GM12865 (cell line): ENCODE measurements at places on chromosomes 16 and 17.

DNA sequence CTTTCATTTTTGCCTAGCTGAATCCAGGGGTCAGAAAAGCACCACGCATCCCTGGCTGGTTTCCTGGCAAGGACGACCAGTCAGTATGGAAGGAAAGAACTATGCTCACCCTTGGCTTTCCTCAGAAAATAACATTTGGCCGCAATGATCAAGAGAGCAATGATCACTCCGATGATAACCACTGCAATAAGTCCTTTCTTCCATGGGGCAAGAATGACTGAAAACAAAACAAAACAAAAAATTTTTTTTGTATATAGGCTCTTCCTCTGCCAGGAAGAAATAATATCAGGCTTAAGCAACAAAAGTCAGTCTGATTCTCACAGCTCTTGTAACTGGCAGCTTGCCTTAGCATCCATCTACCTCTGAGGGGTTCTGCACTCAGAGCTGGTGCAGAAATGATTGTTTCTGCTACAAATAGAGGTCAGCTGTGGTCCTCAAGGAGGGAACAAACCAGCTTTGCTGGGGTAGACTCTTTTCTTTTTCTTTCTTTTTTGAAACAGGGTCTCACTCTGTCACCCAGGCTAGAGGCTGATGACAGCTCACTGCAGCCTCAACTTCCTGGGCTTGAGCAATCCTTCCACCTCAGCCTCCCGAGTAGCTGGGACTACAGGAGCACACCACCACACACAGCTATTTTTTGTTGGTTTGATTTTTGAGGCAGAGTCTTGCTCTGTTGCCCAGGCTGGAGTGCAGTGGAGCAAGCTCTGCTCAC is 35.7 kb downstream of the PECAM1 start:
- DNase-seq = no peak

DNA sequence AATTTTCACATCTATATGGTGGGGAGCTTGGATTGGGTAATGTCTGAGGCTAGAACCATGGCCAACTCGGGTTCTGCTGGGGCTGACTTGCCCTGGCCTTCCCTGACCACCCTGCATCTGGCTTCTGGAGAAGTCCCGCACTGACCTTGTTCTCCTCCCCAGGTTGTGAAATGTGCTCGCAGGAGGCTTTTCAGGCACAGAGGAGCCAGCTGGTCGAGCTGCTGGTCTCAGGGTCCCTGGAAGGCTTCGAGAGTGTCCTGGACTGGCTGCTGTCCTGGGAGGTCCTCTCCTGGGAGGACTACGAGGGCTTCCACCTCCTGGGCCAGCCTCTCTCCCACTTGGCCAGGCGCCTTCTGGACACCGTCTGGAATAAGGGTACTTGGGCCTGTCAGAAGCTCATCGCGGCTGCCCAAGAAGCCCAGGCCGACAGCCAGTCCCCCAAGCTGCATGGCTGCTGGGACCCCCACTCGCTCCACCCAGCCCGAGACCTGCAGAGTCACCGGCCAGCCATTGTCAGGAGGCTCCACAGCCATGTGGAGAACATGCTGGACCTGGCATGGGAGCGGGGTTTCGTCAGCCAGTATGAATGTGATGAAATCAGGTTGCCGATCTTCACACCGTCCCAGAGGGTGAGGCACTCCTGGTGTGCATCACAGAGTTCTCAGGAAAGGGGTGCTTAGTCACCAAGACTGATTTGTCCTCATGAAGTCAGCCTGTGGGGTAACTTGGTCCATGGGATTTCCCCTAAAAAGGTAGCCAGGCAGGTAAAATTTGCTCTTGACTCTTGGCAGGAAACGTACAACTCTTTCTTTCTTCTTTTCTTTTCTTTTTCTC is 6.1 kb downstream of the NOD2 start:
- DNase-seq = peak; percentile 47

- no peak for DNase-seq
Measured at GRCh38 chr17:49959183-49959935, 9.6 kb upstream of the DLX4 start.

DNA sequence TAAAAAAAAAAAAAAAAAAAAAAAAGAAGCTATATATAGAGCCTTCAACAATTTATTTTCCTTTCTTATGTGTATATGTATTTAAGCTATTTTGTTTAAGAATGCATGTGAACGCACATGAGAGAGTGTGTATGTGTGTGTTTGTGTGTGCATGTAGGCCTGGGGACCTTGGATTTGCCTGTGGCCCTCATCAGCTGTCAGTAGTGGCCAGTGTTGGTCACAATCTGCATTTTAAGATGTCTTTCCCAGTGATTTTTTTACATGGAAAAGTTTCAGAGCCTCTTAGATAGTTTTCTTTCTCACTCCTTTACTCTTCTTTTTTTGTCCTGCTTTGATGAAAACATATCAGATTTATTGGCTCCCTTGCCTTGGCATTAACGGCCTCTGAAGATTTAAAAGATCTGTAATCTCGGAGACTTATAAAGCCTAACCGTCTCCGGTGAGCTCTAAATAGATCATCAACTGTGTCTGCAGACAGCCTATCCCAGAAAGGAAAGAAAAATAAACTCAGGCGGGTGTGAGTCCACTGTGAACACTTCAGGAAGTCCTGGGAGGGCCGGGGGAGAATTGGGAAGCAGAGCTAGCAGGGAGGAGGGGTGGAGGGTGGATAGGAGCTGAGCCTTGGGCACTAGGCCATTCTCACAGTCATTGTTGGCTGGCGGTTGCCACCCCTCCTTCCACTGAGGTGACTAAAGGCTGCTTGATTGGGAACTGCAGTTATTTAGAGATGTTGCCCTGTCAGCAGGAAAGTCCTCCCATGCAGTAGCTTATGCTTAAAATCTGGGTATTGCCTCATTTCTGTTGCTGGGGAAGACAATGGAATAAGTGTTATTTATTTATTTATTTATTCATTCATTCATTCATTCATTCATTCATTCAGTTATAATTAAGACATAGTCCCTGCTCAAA is 86.8 kb downstream of the WWP2 start:
- no peak for DNase-seq

DNA sequence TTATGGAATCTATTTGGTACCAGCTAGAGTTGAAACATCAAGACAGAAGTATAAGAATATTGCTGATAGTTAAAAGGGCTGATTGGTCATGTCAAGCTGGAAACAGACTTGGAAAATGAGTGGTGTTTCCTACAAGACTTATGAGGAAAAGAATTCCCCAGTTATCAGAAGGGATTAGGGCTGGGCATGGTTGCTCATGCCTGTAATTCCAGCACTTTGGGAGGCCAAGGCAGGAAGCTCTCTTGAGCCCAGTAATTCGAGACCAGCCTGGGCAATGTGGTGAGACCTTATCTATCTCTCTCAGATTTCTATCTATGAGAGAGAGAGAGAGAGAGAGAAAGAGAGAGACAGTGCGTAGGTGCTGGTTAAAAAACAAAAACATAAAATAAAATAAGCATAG is 139.5 kb upstream of the PMFBP1 start:
- DNase-seq = no peak

DNA sequence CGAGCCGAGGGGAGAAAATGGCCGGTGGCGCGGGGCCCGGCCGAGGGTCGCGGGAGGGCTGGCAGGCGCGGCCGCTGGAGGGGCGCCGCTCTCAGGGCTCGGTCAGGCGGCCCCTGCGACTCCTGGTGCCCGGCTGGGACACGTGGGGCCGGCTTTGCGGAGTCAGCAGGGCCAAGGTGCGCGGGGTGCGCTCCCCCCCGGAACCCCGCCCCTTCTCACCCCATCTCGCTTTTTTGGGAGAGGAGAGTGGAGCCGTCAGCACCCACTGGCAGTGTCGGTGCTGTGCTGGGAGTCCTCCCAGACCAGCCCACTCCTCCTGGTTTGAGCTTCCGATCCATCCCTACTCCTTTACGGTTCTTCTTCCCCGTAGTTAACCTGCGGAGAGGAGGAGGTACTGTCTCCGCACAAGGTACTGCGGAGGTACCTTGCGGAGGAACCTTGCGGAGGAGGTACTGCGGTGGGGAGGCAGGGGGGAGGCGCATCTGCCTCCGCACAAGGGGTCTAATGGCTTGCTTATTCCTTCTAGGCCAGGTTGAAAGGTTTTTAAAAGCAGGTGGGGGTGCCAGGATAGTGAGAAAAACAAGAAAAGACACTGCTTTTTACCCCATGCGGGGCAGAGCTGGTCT is 19.1 kb upstream of the CBX8 start:
- DNase-seq = no peak

DNA sequence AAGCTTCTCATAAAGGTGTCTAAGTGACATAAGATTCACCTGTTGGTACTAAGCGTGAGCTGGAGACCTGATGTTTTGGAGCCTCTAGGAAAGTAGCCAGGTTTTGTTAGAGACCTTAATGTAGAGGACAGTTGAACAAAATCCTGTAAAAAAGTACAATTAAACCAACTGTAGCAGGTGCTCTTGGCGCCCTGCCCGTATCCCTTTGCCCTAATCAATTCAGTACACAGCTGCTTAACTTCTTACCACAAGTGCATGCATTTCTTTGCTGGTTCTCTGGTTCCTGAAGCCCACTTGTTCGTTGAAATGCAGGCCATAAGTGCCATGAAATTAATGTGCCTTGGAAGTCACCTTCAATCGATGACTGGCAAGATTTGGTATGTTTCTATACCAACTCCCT is 24.4 kb downstream of the GLP2R start:
- DNase-seq = no peak

- no peak for DNase-seq
Measured at GRCh38 chr17:76120658-76121008, 17.0 kb upstream of the EXOC7 start.

DNA sequence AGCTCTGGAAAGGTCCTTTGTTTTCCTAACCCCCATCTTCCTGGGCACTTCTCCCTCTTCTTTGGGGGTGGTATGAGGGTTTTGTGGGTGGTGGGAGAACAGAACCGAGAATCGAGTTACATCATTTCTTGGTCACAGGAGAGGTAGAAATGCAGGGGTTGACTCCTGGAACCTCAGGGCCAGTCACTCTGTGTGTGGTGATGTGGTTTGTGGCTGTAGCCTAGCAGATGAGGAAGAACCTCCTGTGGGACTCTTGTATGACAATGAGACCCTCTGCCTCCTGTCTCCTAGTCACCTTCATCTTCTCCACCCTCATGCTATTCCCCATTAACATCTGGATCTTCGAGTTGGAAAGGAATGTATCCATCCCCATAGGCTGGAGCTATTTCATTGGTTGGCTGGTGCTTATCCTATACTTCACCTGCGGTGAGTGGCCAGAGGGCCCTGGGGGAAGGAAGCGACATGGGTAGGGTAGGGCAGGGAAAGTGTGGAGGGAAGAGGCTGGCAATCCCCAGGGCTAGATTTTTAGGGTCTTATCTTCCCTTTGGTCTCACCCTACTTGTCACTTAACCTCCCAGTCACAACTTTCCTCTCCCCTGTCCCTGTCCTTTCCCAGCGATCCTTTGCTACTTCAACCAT is 5.5 kb downstream of the ODF4 start:
- DNase-seq = no peak

DNA sequence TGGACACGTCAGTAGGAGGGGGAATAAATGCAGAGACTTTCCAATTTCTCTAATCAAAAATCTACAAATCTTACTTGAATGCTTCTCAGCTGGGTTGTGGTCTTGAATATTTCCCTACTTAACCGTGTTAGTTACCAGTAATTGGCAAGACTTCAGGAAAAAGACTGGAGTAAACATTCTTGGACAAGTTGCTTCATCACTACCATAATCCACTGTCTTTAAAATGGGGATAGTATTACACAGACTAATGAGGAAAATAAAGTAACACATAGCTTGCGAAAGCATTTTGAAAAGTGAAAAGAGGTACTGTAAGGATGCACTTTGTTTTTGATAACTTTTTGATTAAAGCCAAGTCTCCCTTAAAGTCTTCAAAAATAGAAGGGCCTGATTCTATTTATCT is 18.4 kb downstream of the MYH1 start:
- DNase-seq = no peak

- DNase-seq = no peak
Measured at GRCh38 chr16:89583895-89584644, 8.5 kb downstream of the CPNE7 start.

DNA sequence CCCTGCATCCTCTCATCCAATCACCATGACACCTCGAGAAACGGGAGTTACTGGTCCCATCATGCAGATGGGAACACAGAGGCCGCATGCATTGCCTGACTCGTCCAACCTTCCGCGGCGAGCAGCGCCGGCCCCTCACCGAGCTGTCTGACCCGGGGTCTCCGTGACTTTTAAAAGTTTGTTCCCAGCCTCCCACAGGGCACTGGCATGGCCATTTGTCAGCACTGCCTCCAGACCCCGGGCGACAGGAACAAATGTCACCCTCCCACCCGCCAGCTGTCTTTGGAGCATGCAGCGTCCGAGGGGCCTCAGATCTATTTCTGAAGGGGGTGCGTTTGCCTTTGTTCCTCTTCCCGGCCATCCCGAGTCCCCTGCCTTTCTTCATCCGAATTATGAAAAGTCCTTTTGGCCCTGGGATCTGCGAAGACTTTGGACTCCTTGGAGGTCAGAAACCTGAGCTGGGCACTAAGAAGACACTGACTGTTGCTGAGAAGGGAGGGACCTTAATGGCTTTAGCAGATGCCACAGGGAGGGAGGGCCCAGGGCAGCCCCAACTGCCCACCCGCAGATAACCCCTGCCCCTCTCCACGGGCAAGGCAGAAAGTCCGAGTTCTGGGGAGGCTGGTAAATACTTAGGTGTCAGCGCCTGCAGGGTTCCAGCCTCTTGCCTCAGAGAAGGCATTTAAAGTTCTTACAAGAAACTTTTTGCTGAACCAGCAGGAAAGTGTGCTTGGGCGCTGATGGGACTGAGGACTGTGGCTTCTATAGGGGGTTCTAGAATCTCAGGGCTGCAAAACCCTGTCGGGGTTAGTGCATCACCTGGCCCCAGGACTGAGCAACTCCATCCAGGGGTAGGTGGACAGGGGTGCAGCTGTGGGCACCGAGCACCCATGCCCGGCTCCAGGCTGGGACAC is 348.1 kb downstream of the FOXL1 start:
- DNase-seq = no peak

DNA sequence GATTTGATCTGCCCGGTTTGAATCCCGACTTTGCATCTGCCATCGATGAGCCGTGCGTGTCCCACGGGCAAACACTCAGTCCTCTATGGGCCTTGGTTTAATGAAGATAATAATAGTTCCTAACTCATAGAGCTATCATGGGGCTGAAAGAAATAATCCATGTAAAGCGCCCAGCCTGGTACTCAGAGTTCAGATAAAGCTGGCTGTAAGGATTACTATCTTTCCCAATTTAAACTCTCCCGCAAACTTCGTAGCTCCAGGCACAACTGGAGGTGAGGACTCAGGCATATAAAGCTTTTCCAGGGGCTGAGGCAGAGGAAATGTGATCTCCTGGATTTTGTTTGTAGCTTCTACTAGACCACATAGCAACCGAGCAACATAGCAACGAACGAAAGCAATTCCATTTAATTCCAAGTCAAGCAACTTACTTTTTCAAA is 16.3 kb downstream of the ALOX15 start:
- no peak for DNase-seq

DNA sequence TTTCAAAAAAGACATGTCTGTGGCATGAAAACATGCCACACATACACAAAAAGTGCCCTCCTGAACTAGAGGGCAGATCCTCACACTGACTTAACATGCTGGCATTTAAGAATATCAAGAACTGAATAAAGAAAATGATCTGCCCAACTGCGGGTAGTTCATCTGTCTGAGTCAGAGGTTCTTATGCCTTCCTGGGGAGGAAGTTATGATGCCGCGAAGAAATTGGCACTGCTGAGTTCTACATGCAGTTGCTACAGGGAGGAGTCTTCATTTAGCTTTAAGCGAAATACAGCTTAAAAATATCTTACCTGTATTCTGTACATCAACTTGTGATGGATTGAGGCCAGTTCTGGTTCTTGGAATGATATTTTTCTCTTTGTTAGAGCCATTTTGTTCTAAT is 6.3 kb downstream of the ALDH3A2 start:
- DNase-seq = no peak

GRCh38 chr16:47139561-47140185 is 4.1 kb downstream of the NETO2 start:
- no peak for DNase-seq
